ENCODE measurements at places on chromosomes 1 and 21.
A peak's percentile ranks its signal among the peaks of the same experiment; 100 is the strongest.

DNA sequence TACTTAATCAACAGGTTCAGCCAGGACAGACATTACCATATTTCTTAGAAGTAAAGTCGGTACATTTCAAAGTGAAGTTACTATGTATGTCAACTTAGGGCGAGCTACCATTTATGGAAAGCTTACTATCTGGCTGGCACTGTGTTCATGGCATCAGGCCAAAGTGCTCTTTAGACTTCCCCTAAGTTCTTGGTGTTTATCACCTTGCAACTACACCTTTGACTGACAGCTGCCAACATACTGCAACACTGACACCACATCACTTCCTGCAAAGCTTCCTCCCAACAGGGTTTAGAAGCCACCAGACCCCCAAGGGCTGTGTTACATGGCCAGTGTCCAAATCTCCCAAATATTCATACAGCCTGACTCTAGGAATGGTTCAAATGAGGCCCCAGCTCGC, 61.0 kb downstream of the TIAM1 start:
- H3K4me1 ChIP-seq = peaks cover 40% of the 10 kb centered on the region
- H3K4me3 ChIP-seq = no peak overlapping the region
- no peaks in the 10 kb centered on the region for H3K27me3 ChIP-seq
- peak overlapping the region; percentile 72 for H3K27ac ChIP-seq

- peaks cover 22% of the 10 kb centered on the region for H3K4me1 ChIP-seq
- peaks cover 71% of the 10 kb centered on the region for H3K36me3 ChIP-seq
- H3K27ac ChIP-seq = peak overlapping the region; percentile 55
- H3K27me3 ChIP-seq = no peaks in the 10 kb centered on the region
These were observed 16.1 kb upstream of the ALDH4A1 start for GRCh38 chr1:18918417-18918816.

- DNase-seq = no peak
- H3K36me3 ChIP-seq = no peaks in the 10 kb centered on the region
- peaks cover 3% of the 10 kb centered on the region for H3K4me1 ChIP-seq
- H3K27ac ChIP-seq = no peak overlapping the region
- no peaks in the 10 kb centered on the region for H3K27me3 ChIP-seq
These were observed 498.7 kb downstream of the SMYD3 start for GRCh38 chr1:246008363-246008831.

- no peak overlapping the region for H3K27ac ChIP-seq
- H3K27me3 ChIP-seq = no peaks in the 10 kb centered on the region
- H3K36me3 ChIP-seq = no peaks in the 10 kb centered on the region
- no peak overlapping the region for H3K4me3 ChIP-seq
- DNase-seq = no peak
These were observed 36.8 kb upstream of the GALNT2 start for GRCh38 chr1:230030122-230030821.

GRCh38 chr1:216826214-216826613, 103.0 kb upstream of the ESRRG start:
- DNase-seq = no peak
- H3K4me3 ChIP-seq = no peak overlapping the region
- no peaks in the 10 kb centered on the region for H3K27me3 ChIP-seq
- no peak overlapping the region for H3K27ac ChIP-seq

- no peak for DNase-seq
- H3K27me3 ChIP-seq = no peaks in the 10 kb centered on the region
- H3K4me1 ChIP-seq = peaks cover 64% of the 10 kb centered on the region
- H3K27ac ChIP-seq = peak overlapping the region; percentile 90
- H3K36me3 ChIP-seq = peaks cover 85% of the 10 kb centered on the region
- peak overlapping the region; percentile 10 for H3K4me3 ChIP-seq
These were observed 27.3 kb upstream of the CD84 start for GRCh38 chr1:160606611-160607010.

DNA sequence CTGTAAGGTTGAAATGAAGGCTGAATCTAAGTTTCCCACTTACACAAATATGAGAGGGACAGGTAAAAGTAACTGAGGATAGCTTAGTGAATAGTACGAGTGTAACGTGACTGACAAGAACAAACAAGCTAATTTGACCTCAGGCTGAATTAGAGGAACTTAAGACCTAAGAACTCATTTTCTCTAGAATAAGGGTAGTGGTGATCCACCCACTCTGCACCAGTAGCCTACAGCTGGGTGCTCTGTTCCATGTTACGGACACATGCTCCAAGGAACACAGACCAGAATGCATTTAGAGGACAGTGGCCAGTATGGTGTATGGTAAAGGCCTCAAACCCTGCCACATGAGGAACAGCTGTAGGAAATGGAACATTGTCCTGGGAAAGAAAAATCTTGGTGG, 14.9 kb upstream of the TMEM9 start:
- H3K36me3 ChIP-seq = no peaks in the 10 kb centered on the region
- H3K27me3 ChIP-seq = peaks cover 9% of the 10 kb centered on the region
- H3K4me1 ChIP-seq = peaks cover 27% of the 10 kb centered on the region
- no peak overlapping the region for H3K27ac ChIP-seq

GRCh38 chr1:225480825-225481434, 53.1 kb upstream of the LBR start:
- DNase-seq = no peak
- H3K4me3 ChIP-seq = no peak overlapping the region
- no peak overlapping the region for H3K27ac ChIP-seq
- H3K4me1 ChIP-seq = peaks cover 24% of the 10 kb centered on the region

DNA sequence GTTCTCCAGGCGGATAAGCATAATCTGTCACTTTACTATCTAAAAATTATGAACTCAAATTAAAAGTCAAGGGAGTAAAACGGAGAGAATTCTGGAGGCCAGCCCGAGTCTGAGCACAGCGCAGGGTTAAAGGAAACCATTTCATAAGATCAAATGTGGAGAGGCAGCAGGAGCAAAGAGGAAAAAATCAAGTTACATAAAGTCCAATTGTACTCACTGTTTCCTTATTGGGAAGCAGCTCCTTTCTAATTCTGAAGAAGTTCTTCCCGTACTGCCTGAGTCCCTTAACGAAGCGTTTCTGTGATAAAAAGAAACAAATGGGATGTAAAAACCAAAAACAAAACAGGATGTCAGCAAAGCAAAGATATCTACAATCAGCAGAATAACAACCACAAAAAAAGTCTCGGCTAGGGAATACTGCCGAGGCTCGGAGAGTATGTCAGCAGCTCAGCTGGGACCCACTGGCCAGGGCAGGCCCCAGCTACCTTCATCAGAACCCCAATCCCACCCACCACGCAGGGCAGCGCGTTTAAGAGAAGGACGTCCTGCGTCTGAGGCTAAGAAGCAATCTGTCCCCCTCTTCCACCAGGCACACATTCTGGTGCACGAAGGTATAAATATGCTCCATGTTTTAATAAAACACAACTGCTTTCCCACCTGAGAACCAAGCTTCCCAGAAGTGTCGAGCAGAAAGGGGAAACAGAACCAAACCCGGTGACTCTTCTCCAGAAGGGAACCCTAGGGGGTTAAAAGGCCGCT, 104.8 kb downstream of the SLC45A1 start:
- DNase-seq = peak; percentile 48
- no peak overlapping the region for H3K4me3 ChIP-seq
- peaks cover 42% of the 10 kb centered on the region for H3K4me1 ChIP-seq
- no peaks in the 10 kb centered on the region for H3K27me3 ChIP-seq
- H3K36me3 ChIP-seq = no peaks in the 10 kb centered on the region

GRCh38 chr1:244628789-244629188, 24.1 kb upstream of the DESI2 start:
- no peak overlapping the region for H3K4me3 ChIP-seq
- H3K27me3 ChIP-seq = peaks cover 13% of the 10 kb centered on the region
- DNase-seq = no peak
- no peak overlapping the region for H3K27ac ChIP-seq
- no peaks in the 10 kb centered on the region for H3K4me1 ChIP-seq

DNA sequence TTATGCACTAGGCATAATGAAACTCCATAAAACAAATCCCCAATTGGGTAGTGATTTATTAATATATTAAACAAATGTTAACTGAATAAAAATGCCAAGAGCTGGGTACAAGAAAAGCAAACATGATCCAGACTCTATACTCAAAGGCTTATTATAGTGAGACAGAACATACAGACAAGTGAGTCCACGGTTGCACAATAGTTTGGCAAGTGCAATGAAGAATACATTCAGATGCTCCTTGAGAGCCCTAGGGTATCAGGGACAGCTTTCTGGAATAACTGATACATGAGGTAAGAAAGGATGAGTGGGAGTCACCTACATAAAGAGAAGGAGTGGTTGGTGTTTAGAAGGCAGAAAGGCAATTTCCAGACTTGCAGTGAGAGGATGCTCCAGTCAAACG, 85.1 kb downstream of the VAV3 start:
- no peak for DNase-seq
- no peak overlapping the region for H3K27ac ChIP-seq
- H3K36me3 ChIP-seq = no peaks in the 10 kb centered on the region

- peaks cover 92% of the 10 kb centered on the region for H3K4me1 ChIP-seq
- no peak overlapping the region for H3K4me3 ChIP-seq
- H3K27me3 ChIP-seq = no peaks in the 10 kb centered on the region
- H3K27ac ChIP-seq = peak overlapping the region; percentile 44
These were observed 90.7 kb downstream of the MRPL37 start for GRCh38 chr1:54290506-54291184.

DNA sequence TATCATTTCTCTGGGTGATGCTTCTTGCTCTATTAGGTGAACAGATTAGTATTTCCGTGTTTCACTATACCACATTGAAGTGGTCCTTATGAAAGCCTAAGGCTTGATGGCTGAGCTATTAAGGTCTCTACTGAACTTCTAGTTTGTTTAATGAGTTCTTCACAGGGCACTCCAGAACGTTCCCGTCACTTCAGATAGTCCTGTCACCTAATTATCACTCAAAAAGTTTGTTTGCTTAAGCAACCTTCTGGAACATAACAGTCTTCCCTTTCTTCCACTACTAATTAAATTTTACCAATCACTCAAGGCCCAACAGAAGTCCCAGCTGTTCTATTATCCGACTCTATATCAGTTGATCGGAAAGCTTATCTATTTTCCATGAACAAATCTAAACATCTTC, 104.6 kb upstream of the ZC3H11B start:
- H3K27ac ChIP-seq = no peak overlapping the region
- no peak overlapping the region for H3K4me3 ChIP-seq
- DNase-seq = no peak
- H3K36me3 ChIP-seq = no peaks in the 10 kb centered on the region
- H3K4me1 ChIP-seq = no peaks in the 10 kb centered on the region

DNA sequence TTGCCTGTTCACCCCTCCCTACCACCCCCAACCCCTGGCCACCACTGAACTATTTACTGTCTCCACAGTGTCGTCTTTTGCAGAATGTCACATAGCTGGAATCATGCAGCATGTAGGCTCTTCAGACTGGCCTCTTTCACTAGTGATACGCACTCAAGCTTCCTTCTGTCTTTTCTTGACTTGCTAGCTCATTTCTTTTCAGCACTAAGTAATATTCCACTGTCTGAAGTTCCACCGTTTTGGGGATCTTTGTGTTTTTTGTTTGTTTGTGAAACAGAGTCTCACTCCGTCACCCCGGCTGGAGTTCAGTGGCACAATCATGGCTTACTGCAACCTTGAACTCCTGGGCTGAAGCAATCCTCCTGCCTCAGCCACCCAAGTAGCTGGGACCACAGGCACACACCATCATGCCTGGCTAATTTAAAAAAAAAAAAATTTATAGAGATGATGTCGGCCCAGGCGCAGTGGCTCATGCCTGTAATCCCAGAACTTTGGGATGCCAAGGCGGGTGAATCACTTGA, 43.4 kb upstream of the SLC25A33 start:
- H3K36me3 ChIP-seq = no peaks in the 10 kb centered on the region
- H3K27ac ChIP-seq = no peak overlapping the region
- no peak for DNase-seq
- no peak overlapping the region for H3K4me3 ChIP-seq
- peaks cover 9% of the 10 kb centered on the region for H3K27me3 ChIP-seq

- no peak for DNase-seq
- no peaks in the 10 kb centered on the region for H3K27me3 ChIP-seq
- H3K27ac ChIP-seq = no peak overlapping the region
- H3K36me3 ChIP-seq = peaks cover 43% of the 10 kb centered on the region
These were observed 54.4 kb downstream of the SLC9A1 start for GRCh38 chr1:27100335-27101053.

DNA sequence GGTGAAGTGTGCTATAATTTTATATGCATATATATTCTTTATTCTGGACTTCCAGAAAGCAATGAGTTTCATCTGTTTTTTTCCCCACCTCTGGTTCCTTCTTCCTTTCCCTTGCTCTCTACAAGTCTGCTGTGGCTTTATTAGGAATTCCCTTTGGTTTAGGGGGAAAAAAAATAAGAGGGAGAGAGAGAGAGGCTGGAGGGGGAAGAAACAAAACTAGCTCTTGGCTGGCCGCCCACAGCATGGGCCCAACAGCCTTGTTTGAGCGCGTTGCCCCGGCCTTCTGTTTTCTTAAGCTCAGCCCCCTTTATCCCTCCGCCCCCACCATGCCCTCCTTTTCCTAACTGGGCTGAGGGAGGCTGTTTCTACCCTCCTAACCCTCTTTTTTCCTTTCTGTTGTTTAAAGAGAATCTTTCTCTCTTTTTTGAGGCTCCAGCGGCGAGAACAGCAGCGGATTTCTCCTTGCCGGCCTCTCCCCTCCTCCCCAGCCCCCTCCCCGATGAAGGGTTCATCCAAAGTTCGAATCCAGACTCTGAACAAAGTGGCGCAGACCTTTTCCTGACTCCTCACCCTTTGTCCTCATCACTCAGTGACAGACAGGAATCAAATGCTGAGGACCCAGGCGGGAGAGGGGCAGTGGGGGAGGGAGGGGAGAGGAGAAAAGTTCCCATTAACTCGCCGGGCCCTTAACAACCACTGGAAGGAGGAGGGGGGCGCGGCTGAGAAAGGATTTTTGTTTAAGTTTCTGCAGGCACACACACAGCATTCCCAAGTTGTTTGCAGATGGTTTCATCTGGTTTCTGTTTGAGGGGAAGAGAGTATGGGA, 29.7 kb downstream of the PBX1 start:
- peaks cover 13% of the 10 kb centered on the region for H3K27me3 ChIP-seq
- H3K4me1 ChIP-seq = no peaks in the 10 kb centered on the region
- no peak overlapping the region for H3K27ac ChIP-seq
- no peak overlapping the region for H3K4me3 ChIP-seq
- DNase-seq = no peak
- H3K36me3 ChIP-seq = no peaks in the 10 kb centered on the region

DNA sequence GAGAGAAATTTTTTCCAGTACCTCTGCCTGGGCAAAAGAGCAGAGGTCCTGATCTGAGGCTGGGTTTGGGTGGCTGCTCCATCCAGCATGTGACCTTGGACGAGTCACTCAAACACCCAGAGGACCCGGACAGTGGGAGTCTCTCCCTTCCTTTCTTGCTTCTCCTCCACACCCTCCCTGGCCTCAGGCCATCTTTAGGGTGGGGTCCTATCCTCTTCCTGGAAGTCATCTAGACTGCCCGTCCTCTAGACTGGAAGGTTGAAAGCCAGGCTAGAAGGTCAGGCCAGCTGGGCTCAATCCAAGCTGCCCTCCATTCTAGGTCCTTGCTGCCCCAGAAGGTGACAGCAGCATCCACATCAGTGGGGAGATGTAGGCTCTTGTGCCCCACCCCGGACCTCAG, 599.5 kb downstream of the MATN1 start:
- peaks cover 6% of the 10 kb centered on the region for H3K27me3 ChIP-seq
- no peak overlapping the region for H3K4me3 ChIP-seq
- H3K27ac ChIP-seq = no peak overlapping the region

DNA sequence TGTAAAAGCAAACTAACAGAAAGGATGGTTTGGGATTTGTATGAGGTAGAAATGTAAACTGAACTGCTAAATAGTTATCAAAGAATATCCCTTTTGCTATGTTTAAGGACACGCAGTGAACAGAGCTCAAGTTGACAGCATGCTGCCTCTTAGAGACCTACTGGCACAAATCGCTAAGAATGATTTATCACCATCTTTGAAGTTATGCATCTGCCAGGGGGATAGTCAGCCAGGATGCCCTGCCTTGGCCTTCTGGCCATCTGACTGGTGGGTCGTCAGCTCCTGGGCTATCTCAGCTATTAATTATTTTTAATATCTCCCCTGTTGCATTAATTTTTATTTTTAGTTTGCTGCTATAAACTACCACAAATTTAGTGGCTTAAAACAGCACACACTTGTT, 334.8 kb upstream of the KAZN start:
- H3K27ac ChIP-seq = no peak overlapping the region
- H3K4me1 ChIP-seq = no peaks in the 10 kb centered on the region
- H3K27me3 ChIP-seq = peaks cover 41% of the 10 kb centered on the region
- H3K4me3 ChIP-seq = no peak overlapping the region
- DNase-seq = no peak

All from activated T-cell treated with anti-CD3 and anti-CD28 coated beads, Interleukin-2, amount 50 U/mL, for 24 hours (primary cell).